ENCODE measurements at places on chromosomes 7 and 10. TPM values are rescaled to one million over a fixed set of nuclear protein-coding genes. Genes with fewer than 3 reads are reported as not detected.

GRCh38 chr7:150317748-150318444, 5.3 kb upstream of the LRRC61 start:
- DNase-seq = no peak

DNA sequence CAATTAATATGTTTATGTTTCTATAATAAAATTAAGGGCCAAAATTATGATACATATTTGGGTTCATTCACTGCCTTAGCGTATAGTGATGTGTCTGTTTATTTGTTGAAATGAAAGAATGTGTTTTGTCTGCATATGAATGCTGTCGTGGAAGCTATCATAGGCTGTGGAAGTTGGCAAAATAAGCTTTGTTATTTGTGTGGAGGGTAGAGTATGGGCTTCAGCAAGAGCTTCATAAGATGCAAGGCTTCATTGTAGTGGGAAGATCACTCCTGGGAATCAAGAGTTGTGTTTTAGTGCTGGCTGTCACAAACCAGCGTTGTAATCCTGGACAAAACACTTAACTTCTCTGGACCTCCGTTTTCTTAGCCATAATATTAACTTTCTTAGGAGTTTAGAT, 2.5 kb downstream of the SLK start:
- DNase-seq = peak; percentile 48

- no peak for DNase-seq
Observed at GRCh38 chr10:98577578-98577977, 130.8 kb upstream of the HPS1 start.

GPR85 gene
- total RNA-seq = 5.9 TPM

GRCh38 chr7:5177060-5177459, 13.0 kb upstream of the WIPI2 start:
- DNase-seq = no peak

DNA sequence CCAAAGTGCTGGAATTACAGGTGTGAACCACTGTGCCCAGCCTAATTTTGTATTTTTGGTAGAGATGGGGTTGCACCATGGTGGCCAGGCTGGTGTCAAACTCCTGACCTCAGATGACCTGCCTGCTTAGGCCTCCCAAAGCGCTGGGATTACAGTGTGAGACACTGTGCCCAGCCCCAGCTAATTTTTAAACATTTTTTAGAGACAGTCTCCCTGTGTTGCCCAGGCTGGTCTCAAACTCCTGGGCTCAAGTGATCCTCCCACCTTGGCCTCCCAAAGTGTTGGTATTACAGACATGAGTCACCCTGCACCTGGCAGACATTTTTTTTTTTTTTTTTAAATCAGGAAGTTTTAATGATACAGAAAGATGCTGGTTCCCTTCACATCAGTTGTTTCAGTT, 15.5 kb downstream of the DENND10 start:
- DNase-seq = no peak

DNA sequence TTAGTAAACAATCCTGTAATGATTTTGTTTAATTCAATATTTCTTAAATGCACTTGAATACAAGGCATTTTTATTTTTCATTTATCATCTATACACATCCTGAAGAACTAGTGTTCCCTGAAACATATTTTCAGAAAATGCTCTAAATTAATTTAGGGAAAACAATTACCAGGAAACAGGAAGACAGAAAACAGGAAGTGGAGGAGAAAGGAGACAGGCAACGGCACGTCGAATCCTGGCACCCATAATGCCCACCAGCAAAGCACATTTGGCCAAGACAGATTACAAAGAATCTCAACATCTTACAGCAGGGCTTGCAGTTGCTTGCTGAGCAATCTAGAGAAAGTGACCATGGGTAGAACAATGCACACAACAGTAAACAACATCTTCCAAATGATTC, 571.1 kb downstream of the GRID1 start:
- no peak for DNase-seq

TRIM50 gene
- not detected for total RNA-seq

FAM24B gene
- 0.45 TPM for total RNA-seq

DNA sequence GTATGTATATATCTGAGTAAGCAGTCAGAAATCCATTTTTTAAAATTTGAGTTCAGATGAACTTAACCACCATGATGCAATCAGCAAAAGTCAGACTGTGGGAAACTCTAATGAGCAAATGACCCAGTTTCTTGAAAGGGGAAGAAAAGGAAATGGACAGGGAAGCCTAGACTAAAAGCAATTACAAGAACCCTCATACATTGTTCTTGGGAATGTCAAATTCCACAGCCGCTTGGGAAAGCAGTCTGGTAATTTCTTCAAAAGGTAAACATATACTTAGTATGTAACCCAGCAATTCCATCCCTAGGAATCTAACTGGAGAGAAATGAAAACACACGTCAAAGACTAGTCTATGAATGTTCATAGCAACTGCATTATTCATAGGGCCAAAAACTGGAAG, 16.4 kb upstream of the FOXK1 start:
- DNase-seq = no peak

DNA sequence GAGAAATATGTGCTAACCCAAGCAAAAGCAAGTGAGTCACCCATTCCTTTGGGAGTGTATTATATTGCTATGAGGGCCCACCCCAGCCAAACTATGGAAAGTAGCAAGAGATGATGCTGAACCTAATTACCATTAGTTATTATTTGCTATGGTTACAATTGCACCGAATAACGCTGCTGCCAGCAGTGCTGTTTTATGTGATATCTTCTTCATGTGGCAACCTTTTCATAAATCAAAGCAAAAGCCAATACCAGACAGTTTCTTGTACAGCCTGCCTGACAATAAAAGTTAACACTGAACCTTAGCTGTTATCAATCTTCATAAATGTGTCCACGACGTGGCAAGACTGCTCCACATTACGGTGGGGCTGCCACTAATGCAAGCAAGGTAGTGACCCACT, 241.7 kb upstream of the PLXNA4 start:
- no peak for DNase-seq

DNA sequence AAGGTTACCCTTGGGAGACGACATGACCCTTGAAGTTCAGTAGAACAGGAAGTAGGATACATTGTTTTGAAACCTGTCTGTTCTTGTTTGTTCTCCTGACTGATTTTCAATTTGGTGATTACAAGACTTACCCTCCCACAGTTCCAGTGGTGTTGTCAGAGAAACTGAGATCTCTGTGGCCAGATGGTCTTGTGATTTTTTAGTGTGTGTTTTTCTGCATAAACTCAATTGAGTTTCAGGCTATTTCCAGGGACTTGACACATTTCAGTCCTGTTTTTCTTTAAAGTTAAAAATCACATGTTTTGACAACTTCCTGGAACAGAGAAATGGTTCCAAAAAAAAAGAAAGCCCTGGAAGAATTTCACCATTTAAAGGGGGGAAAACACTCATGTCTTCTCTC, 22.3 kb downstream of the PIK3CG start:
- DNase-seq = no peak

- DNase-seq = no peak
Observed at GRCh38 chr7:41816111-41816510, 113.2 kb upstream of the INHBA start.

- DNase-seq = no peak
Observed at GRCh38 chr10:51233337-51234100, 159.2 kb downstream of the PRKG1 start.

CD36 gene
- 35.2 TPM for total RNA-seq
